ENCODE measurements at places on chromosomes 4 and X.

DNA sequence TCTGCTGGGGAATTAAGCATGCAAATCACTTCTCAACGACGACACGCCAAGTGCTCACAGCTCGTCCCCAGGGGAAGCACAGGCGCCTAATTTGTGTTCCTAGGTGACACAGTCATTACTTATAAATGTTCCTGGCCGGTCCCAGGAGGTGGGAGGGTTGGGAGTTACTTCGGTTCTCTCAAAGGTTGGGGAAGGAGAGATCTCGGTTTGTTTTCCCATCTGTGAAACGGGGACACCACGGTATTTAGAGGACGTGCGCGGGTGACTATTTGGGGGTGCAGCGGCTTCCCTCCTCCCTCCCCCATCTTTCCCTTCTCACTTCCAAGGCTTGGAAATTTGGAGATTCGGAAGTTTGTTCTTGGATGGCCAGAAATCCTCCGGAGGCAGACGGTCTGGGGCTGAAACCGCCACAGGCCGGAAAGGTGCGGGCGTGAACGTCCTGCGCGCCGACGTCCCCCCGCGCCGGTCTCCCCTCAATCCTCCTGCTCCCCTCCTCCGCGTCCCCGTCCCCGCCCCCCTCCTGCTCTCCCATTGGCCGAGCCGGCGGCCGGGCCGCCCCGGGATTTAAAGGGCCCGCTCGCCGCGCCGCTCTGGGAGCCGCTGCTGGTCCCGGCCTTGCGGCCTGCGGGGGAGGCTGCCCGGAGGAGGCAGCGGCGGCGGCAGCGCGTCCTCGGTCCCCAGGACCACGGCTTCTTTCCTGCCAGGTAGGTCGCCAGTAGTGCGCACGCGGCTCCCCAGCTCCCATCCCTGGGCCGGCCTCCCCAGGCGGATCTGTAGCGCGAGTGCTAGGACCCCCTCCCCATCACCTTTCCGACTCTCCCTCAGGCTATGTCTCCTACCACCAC, at the start of gene PORCN:
Gene PORCN (plus strand): TSS at position 593 of the 845 bp plus-strand sequence. CDS start 829 bp downstream, outside the sequence.
- DNase-seq, result peak; percentile 38

- DNase-seq, result no peak
These were observed 19.4 kb upstream of the SEL1L3 start for GRCh38 chr4:25882226-25882625.

- DNase-seq, result no peak
These were observed 85.5 kb downstream of the CT47B1 start for GRCh38 chrX:120790118-120790517.

DNA sequence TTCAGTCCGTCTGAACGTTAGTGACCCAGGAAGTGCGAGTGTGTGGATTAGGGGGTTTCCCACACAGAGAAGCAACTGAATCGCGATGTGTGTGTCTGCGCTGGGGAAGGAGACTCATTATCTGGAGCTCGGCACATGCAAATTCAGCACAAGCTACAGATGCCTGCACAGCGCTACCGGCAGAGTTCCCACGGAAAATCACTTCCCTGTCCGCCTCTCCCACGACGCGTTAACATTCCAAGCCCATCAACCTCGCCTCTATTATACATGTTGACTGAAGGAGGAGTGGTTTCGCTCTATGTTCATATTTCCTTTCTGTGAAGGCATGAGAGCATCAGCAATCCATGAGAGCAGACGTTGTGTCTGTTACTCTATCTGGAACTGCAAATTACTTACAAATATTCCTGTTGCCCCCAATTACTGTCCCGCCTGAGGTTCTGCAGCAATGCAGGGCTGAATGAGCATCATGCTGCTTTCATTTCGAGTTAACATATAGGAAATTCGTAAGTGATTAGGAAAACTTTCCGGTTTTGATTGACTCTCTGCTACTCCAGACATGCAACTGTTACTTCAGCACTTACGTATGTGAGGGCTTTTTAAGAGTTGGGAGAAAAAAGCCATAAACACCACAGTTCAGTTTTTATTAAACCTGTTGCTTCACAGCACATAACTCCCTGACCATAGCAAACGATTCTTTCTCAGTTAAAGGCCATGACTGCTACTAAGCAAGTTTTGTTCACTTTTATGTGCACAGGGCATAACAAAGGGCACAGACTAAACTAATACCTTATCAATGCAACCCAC, 15.0 kb upstream of the MTNR1A start:
- DNase-seq, result no peak

DNA sequence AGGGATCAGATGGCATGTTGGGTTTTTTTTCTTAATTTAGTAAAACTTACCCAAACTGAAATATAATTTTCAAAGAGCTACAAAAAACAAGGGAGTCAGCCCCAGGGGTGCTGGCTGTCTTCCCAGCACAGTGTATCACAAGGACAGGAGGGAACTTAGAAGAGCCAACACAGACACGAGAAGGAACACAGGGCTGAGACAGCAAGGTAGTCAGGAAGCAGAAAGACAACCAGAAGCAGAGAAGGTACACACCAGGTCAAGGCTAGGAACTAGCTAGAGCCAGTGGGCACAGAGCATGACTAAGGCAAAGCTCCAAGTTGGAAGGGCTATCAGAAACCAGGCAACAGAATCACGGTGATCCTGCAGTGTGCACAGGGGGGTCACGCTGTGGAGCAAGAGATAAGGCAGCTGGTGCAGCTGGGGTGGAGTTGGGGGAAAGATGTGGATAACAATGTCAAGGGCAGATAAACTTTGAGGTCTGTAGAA, 168.7 kb downstream of the NR3C2 start:
- no peak for DNase-seq

DNA sequence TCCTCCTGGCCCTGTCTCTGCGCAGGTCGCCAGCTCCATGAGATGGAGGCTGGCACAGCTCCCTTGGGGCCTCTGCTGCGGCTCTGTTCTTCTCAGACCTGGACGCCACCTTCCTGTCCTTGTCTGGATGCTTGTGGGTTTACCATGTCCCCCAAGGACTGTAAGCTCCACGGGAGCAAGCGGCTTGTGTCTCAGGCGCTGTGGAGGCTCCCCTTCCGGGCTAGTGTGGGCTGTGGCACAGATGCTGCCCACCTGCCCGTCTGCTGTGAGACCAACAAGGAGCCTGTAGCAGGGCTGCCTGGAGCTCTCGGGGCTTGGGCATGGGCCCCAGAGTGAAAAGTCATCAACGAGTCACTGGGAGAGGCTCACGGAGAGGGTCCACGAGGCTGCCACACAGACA, 25.2 kb downstream of the NAT8L start:
- no peak for DNase-seq

GRCh38 chrX:106039920-106040319, 1.4 kb upstream of the SERPINA7 start:
- no peak for DNase-seq

GRCh38 chrX:9947131-9947794, 19.9 kb upstream of the CLDN34 start:
- DNase-seq, result no peak

DNA sequence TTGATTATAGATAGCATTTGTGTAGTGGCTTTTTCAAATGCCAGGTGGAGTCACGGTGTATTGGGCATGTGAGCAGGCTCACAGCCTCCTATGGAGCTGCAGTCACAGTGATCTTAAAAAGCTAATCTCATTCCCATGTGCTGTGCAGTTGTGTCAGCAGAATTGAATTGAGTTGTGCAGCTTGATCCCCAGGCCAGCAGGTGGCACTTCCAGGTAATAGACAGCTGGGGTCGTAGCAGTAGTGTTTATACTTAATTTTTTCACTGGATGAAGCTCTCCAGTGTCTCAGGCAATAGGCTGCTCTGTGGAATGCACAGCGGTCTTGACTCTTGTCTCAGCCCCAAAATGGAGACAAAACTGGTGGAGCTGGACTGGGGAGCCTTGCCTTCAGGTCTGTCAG, 1028.1 kb downstream of the SH3BGRL start:
- no peak for DNase-seq

- DNase-seq, result no peak
These were observed 281.4 kb upstream of the FRG1 start for GRCh38 chr4:189659287-189659686.

DNA sequence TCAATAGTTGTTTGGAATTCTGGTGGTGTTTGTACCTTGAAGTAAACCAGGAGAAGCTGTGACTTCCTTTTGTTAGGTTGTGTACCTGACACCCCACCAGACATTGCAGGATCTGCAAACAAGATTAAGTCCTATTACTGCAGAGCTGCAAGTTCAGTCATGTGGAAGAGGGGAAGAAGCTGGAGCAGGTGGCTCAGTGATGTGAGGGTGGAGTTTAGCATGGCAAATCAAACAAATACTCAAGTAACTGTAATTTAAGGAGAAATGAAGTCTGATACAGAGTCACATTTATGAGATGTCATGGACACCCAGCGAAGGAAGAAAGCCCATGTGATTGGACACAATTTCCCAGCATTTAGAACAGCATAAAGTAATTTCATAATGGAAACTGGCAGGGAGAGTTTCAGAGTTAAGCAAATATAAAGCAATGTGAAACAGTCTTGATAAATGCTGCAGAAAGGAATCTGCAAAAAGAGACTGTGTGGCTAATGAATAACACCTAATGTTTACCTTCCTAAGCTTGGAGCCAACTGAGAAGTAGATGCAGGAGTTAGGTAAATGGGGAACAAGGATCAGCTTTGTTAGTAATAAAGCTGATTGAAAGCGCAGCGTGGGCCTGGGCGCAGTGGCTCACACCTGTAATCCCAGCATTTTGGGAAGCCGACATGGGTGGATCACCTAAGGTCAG, 249.1 kb downstream of the GBA3 start:
- no peak for DNase-seq

- DNase-seq, result no peak
These were observed 742 bp upstream of the TAF1 start for GRCh38 chrX:71365356-71365874.

GRCh38 chr4:138522366-138522765, 280.2 kb upstream of the SLC7A11 start:
- no peak for DNase-seq

DNA sequence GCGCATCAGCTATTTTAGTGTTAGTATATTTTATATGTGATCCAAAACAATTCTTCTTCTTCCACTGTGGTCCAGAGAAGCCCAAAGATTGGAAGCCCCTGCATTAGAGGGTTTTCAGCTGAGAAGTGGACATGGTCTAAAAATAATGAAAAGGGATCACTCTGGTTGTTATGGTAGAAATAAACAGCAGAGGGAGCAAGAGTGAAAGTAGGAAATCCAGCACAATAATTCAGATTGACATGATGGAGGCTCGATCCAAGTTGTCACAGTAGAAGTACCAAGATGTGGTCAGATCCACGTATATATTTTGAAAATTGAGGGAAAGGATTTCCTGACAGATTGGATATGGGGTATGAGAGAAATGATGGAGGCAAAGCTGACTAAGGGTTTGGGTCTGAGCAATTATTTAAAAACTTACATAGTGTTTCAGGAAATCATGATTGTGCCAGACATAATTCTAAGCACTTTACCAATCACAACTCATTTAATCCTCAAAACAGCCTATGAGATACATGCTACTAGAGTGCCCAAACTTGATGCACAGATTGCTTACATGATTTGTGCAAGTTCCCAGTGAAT, 17.0 kb upstream of the TMEM144 start:
- DNase-seq, result no peak

GRCh38 chrX:12441381-12442128, 303.3 kb downstream of the FRMPD4 start:
- no peak for DNase-seq

DNA sequence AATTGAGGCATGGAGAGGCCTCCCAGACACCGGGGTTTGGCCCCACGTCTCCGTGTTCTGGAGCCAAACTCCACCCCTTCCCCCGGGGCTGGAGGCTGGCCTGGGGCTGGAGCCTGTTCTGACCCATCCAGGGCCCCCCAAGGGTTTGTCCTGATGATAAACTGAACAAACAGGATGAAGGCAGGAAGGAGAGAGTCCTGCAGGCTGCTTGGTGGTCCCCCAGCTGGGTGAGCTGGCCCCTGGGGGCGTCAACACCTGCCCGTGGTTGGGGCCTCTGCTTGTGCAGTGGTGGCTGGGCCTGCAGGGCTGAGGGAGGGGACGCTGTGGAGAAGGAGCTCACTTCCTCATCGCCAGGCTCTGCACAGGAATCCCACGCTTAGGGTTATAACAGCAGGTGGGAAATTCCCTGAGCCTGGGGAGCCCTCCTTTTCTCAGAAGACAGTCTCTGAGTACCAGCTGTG, 2.3 kb downstream of the SH3TC1 start:
- DNase-seq, result no peak

DNA sequence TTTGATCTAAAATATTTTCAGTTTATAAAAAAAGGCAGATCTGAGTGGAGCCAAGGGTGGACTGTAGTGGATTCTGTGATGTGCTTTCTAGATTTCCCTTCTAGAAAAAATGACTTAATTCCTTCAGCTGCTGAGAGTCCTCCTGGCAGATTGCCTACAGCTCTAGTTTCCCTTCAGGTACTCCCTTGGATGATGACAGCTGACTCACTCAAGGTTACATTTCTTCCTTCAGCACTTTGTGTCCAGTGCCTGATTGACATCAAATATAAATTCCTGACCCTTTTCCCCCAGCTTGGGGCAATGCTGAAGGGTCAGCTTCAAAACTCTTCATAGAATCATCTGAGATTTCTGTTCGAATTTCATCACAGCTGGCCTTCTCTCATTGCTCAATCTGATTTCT, 161.7 kb downstream of the EMCN start:
- DNase-seq, result no peak

GRCh38 chr4:48069026-48069425, 52.5 kb downstream of the NIPAL1 start:
- DNase-seq, result no peak

GRCh38 chrX:25124391-25124790, 108.6 kb upstream of the ARX start:
- no peak for DNase-seq

DNA sequence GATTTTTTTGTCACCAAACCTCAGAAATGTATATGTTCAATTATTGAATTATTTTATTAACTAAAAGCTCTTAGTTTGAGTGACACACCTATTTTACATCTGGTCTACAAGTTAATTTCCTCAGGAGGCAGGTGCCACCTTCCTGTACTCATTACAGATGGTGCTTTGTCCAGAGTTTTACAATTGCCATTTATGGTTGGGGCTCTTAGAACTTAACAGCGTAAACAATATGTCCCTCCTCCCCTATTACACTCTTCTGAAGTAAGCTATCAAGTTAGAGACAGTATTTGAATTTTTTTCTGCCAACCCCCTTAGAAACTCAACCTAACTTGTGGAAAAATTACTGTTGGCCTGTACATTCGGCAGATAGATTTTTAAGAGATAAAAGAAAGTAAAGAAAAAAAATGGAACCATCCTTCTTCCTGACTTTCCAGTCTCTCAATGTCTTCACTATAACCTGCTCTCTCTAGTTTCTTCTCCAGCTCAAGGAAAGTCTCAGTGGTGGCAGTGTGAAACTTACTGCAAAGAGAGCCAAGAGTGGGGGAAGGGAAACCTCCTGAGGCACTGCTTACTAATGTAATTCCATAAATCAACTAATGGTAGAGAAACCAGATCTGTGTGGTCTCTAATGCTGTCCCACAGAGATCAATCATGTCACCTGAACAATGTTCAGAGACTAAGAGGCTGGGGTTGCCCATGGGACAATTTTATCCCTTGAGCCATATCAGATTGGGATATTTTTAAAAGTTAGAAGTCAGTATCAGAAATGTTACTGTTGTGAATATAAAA, 7.8 kb downstream of the CXXC4 start:
- no peak for DNase-seq

GRCh38 chrX:11180571-11180970, 69.4 kb downstream of the HCCS start:
- DNase-seq, result no peak
